Activated CD8-positive, alpha-beta memory T cell treated with anti-CD3 and anti-CD28 coated beads for 1 hour (primary cell): ENCODE measurements at places on chromosomes 6 and 20.
A peak's percentile ranks its signal among the peaks of the same experiment; 100 is the strongest.

- no peak for DNase-seq
Observed at GRCh38 chr6:118320652-118321051, 227.4 kb upstream of the PLN start.

- DNase-seq, result no peak
Observed at GRCh38 chr6:35065441-35065800, 75.7 kb downstream of the TCP11 start.

DNA sequence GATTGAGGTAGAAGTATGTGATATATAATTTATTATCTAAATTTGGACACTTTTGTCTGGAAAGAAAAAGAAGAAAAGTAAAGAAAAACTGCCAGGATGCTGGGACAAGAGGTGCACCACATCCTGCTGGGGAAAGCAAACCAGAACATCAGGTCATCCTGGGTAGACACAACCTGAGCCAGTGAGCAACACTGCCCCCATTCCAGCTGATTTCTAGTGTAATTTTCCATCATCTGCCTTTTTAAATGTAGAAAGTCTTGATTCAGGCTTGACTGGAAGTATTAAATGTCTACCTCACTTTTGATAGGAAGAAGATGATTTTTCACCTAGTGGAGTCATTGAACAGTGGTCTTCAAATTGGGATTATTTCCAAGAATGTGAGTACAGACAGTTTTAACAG lies 1164.5 kb upstream of the CITED2 start:
- no peak for DNase-seq

DNA sequence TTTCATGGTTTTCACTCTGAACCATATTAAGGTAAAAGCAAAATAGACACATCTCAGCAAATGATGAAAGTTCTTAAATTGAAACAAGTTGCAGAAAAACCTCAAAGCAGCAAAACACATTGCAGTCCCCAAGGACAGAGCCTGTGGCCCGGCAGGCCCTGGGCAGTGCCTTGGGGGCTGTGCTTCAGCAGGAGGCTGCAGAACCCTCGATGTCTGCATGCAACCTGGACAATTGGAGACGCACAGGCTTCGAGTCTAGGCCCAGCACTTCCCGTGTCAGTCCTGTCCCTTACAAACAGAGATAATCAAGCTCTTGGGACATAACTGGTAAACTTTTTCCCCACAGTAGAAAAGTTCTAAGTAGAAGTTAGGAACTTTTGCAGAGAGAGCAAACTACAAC lies 9.2 kb downstream of the PYGB start:
- DNase-seq, result no peak

DNA sequence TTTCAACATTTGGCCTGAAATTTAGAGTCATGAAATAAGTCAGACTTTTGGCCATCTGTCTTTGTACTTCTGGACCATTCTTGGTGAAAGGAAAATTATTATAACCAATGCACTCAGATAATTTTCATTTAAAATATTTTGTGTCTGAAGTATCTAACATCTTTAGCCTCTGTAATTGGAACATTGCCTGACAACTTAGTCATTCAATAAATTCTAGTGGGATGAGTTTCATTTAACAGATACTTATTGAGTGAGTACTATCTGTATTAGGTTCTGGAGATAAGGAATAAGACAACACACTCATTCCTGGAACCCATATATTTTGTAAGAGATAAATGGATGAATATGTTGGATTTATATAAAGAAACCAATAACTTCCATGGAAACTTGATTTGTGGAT lies 536.0 kb downstream of the BCKDHB start:
- DNase-seq, result no peak

DNA sequence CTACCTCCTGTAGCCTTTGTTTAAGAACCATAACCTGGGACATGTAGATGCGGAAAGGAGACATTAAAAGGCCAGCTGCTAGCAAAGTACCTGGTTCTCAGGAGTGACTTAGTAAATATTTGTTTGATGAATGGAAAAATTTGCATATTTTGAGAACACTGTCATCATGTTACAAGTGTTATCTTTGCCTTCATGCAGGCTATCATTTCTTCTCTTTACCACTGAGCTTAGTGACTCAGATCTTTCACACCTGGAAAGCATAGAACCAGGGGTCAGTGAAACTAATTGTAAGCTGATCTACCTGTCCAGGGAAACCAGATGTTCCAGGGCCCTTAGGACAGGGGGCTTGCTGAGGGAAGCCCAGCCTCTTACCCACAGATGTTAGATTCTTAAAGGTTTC lies 5.4 kb downstream of the ZFP57 start:
- DNase-seq, result no peak

DNA sequence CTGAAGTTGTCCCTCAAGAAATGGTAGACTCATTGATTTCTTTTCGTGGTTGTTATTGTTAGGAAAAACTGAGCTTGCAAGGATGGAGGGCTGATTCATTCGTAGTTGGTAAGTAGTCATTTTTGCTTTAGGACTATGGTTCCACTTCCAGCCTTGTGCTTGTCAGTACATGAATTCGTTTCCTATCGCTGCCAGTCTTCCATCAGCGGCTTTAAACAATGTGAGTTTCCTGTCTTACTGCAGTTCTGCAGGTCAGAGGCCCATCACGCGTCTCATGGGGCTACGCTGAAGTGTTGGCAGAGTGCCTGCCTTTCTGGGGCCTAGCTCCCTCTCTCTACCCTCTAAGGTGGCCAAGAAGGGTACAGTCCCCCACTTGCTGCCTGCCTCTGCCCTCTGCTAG lies 11.4 kb upstream of the MDFI start:
- no peak for DNase-seq

GRCh38 chr6:27507041-27507956 lies 34.4 kb upstream of the ZNF184 start:
- no peak for DNase-seq

GRCh38 chr6:20946022-20946421 lies 411.8 kb downstream of the CDKAL1 start:
- DNase-seq, result no peak

- no peak for DNase-seq
Observed at GRCh38 chr20:62887152-62887859, 25.7 kb upstream of the TCFL5 start.

DNA sequence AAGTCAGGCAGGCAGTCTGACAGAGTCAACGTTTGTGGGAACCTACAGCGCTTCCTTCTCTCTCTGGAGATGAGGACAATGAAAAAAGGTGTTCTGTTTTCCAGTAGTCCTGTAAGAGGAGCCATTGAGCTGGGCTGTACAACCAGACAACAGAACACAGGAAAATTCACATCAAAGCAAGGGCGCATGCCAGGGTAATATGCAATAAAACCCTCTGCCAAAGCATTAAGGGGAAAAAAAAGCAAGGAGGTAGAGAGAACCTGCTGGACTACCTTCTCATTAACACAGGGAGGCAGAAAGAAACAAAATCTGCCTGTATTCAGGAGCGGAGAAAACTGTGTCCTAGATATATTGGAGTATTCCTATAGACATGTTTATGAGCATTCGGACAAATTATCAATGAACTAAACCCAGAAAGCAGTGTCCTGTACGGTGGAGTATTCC lies 1.3 kb downstream of the RNF24 start:
- DNase-seq, result no peak

DNA sequence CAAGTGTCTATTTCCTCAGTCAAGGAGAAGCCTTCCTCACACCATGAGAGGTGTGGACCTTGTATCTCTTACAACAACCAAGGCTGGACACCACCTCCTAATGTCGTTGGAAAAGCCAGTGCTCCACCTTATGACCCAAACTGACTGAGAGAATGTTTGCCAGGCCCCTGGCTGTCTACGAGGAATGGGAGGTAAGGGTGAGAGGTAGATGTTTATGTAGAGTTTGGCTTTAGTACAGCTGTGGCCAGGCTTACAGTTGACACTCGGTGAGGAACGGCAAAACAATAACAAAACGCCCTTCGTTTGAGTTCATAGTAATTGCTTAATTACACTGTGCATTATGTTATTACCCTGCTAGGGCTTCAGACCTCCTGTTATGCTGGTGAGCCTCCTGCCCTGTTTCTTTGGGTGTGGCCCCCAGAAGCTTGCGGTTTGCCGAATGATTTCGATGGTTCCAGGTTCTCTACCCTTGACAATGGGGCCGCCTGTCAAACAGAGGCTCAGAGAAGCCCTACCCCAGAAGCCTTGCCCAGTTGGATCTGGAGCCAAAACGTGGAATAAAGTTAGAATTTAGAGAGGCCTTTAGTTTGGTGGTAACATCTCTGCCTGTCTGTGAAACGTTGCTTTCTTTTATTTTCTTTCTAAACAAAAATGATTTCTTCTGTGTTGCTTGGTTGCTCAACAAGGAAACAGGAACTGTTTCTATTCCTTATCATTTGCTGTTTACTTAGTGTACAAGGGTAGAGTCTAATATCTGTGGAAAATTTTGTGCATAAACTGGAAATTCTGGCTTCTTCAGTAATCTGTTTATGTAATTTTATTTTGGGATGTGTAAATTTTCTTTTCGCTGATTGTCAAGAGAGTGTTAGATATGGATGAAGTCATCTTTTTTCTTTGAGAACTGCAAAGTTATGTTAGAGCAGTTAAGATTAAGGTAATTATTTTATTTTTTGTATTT lies 60.4 kb upstream of the FOXQ1 start:
- DNase-seq, result no peak

- DNase-seq, result no peak
Observed at GRCh38 chr6:105609375-105609991, 206.6 kb upstream of the PREP start.

DNA sequence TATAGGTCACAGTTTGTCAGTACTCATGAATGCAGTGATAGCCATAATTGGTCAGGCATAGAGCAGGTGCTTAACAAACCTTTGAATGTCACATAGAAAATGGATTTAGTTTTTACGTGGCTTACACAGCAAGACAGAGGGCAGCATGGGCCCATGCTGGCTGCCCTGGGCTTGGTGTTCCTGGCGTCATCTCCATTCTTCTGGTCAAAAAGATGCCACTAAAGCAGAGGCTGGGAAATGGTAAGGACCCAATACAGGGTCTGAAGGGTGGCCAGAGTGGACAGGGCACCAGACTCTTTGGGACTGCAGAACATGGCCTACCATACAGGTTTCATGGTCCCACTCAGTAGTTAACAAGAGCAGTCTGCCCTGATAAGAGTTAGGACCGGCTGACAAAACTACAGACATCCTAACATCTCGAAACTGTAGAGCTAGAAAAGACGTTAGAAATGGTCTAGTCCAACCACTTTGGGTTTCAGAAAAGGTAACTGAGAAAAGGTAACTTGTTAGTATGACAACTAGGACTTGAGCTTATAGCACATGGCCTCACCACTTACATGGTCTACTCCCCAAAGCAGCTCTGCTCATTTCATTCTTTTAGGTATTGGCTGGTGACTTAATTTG lies 22.6 kb downstream of the HEBP2 start:
- no peak for DNase-seq

- no peak for DNase-seq
Observed at GRCh38 chr6:138078491-138078890, 28.7 kb downstream of the PERP start.

GRCh38 chr6:291697-292505 lies at the start of gene DUSP22:
DUSP22 (plus strand) TSS chr6:292487; CDS start chr6:292540, 53 bp downstream.
- peak; percentile 67 for DNase-seq

- DNase-seq, result no peak
Observed at GRCh38 chr6:137744877-137745276, 122.2 kb upstream of the TNFAIP3 start.

- no peak for DNase-seq
Observed at GRCh38 chr6:160949531-160949930, 42.0 kb upstream of the MAP3K4 start.

DNA sequence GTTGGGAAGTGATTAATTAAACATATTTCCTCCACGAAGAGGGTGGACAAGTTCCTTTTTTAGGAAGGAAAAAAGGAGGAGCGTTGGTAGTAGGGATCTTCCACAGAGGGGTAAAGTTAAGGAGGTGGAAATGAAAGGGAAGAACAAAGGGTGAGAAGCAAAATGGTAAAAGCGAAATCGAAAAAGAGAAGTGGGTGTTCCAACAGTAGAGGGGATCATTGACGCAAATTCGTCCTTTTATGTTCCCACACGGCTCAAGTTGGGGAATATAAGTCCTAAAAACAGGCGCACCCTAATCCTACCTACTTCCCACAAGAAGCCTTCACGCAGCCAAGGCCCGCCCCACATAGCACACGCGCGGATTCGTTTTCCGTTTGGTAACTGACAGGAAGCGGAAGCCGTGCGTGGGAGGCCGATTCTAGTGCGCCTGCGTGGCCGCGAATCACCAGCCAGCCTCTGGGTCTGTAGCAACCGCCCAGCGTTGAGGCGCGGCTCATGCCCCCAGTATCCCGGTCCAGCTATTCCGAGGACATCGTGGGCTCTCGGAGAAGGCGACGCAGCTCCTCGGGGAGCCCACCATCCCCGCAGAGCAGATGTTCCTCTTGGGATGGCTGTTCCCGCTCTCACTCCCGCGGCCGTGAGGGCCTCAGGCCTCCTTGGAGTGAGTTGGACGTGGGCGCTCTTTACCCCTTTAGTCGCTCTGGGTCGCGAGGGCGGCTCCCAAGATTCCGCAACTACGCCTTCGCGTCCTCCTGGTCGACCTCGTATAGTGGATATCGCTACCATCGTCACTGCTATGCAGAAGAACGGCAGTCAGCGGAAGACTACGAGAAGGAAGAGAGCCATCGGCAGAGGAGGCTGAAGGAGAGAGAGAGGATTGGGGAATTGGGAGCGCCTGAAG lies at the start of gene NKAPL:
TSS of gene NKAPL (plus strand) at position 421 of the 901 bp plus-strand sequence. CDS start at position 496, 75 bp downstream.
- peak; percentile 21 for DNase-seq

- no peak for DNase-seq
Observed at GRCh38 chr6:39812496-39812852, 20.3 kb downstream of the DAAM2 start.

DNA sequence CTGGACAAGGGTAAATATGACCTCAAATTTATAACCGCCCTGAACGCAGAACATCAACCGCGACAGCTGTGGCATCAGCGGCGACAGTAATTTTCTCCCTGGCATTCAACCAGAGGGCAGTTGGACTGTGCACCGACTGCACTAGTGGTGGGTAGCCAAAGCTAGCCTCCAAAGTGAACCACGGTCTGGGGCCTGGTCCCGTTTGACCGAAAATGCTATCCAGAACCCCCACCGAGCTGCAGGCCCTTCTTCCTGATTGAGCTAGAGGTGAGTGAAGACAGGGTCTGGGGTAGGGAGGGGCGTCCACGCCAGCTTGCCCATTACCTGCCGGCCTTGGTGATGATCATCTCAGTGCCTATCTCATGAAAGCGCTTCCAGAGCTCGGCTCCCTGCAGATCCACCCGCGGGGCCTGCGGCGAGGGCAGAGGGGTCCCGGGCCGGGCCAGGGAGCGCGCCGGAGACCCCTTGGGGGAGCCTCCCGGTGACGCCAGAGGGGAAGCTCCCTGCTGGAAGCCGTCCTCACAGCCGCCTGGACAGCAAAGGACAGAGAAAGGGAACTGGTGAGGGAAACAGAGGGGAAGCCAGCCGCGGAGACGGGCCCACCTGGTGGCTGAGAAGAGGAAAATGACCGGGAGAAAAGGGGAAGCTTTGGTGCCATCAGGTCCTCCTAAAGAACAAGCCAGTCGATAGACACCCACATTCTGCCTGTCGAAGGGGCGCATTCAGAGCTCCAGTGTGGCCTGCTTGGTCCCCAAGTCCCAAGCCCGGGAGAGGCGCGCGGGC lies 2.0 kb downstream of the TBX18 start:
- DNase-seq, result no peak

DNA sequence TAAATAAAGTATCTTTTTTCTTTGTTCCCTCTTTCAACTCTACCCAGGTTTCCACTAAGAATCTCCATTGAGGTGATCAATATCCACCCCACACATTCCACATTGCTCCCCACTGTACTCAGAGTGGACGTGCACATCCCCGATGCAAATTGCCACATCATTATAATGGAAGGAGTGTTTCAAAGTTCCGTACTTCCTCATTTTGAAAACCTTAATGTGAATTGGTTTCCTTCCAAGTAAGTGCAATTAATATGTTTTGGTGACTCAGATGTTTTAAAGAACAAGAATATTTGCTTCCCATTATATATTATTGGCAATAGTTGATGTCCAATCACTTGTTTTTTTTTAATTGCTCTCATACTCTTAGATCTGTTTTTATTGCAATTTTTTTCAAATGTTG lies 463.6 kb downstream of the HACE1 start:
- DNase-seq, result no peak
